ENCODE measurements at places on chromosomes 12 and 14.

DNA sequence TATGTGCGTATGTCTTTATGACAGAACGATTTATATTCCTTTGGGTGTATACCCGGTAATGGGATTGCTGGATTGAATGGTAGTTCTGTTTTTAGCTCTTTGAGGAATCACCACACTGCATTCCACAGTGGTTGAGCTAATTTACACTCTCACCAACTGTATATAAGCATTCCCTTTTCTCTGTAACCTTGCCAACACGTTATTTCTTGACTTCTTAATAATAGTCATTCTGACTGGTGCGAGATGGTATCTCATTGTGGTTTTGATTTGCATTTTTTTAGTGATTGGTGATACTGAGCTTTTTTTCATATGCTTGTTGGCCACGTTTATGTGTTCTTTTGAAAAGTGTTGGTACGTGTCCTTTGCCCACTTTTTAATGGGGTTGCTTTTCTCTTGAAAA is 49.7 kb downstream of the FRS2 start:
- DNase-seq = no peak

GRCh38 chr12:19912991-19913390 is 455.3 kb upstream of the PDE3A start:
- DNase-seq = no peak

DNA sequence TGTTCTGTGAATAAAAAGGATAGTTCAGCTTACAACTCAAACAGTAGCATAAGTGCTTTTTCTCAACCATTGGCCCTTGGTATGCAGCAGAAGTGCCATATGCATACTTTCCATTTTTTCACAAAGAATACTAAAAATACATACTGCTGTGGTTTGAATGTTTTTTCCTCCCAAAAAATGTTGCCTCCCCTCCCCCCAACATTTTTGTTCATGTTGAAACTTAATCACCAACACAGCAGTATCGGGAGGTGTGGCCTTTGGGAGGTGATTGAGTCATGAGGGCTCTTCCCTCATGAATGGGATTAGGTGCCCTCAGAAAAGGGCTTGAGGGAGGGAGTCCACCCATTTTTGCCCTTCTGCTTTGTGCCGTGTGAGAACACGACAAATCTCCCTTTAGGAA is 198.6 kb downstream of the ESR2 start:
- no peak for DNase-seq

DNA sequence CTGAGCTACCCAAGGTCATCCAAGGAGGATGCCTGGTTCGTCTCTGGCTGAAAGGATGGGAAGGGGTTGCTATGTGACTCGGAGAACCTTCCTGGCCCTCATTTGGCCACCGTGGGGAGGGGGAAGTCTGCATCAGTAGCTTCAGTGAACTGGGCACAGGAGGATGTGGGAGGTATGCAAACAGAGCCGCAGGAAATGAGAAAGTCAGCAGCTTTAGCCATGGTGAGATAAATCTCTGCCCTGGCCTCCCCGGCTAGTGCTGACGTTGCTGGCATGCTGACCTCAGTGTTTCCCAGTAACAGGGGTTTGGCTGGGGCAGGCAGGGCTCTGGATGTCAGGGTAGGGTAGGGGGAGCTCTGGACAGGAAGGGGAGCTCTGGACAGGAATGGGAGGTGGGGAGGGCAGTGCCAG is 2.3 kb upstream of the CEBPE start:
- DNase-seq = peak; percentile 83

DNA sequence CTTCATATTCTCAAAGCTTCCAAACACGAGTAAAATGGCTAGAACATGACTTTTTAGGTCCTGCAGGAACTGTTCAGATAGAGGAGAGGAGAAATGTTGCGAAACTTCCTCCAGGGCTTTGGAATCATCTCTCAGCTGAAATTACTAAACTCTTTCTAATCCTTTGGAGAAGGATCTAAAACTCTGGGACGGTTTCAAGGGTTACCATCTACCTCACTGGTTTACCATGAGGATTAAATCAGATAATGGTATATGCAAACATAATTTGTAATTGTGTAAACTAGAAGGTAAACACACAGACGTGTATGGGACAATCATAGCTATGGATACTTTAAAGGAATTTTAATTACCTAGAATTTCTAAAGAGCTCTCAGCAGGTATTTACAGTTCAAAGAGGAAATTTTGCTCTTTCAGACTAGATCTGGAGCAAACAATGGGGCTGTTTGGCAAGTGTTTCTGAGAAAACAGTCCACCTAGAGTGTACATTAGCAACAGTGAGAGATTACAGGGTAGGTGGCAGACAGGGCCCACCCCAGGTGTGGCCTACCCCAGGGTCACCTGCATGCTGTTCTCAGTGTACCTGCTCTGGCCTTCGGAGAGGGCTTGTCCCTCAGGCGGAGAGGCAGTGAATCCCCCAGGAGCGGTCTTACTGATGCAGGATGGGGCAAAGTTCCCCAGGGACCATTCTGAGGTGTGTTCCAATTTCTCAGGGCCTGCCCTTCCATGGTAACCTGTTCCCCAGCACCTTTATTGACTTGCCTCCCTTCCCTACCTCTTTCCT is 124.7 kb upstream of the MAX start:
- no peak for DNase-seq

GRCh38 chr14:68182492-68182891 is 362.9 kb downstream of the RAD51B start:
- no peak for DNase-seq

- DNase-seq = no peak
Observed at GRCh38 chr14:61258985-61259384, 22.2 kb downstream of the TMEM30B start.

- no peak for DNase-seq
Observed at GRCh38 chr14:87847216-87847755, 145.7 kb downstream of the GALC start.

GRCh38 chr12:29703528-29703927 is 80.2 kb downstream of the TMTC1 start:
- no peak for DNase-seq

DNA sequence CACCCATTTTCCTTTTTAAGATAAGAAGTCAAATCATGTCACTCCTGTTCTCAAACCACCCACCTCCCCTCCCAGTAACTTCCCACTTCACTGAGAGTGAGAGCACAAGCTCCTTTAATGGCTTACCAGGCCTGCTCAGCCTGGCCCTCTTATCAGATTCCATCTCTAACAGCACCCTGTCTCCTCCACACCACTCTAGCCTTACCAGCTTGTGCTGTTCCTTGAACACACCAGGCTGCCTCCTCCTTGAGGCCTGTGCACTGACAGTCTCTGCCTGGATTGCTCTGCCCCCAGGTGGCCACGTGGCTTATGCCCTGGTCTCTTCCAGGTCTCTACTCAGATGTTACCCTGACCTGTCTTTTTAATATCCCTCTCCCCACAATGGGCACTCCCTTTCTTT is 40.1 kb upstream of the EVL start:
- DNase-seq = no peak

- no peak for DNase-seq
Observed at GRCh38 chr12:56103823-56104108, 593 bp upstream of the PA2G4 start.

DNA sequence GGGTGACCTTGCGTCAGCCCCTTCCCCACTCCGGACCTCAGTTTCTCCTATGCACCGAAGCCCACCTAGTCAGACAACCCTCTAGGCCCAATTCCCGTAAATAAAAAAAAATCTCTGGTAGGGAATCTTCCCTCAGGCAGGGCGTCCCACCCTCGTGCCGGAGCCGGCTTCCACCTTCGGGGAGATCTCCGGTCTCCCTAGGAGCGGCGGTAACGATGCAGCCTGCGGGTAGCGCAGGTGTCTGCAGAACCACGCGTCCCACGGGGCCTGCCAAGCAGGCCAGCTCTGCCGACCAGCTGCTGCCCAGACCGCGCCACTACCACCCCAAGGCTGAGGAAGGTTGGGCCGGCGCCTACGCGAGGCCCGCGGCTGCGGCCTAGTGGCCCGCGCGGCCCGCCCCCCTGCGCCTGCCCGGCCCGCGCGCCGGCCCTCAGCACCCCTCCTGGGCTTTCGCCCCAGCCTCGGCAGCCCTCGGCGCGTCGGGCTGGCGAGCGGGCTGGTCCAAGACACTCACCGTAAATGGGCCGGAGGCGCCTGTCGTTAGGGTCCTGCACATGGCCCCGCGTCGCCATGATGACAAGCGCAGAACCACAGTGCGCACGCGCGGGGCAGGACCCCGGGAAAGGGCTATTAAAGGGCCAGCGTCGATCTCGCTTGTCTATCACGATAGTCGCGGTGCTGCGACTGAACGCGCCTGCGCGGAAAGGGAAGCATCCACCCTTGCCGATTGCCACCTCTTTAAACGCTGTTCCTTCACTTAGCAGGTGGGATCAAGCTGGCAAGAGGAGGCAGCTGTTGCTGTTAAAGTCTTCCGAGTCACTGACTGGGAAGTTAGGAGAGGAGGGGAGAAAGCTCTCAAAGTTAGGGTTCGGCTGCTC is at the start of gene NAA25:
Gene NAA25 (minus strand): TSS at position 582 of the 878 bp plus-strand sequence. CDS start 10 bp downstream, at position 572.
- peak; percentile 90 for DNase-seq

GRCh38 chr12:27031531-27031930 is 9.2 kb downstream of the MED21 start:
- no peak for DNase-seq

GRCh38 chr14:85198001-85198400 is 331.9 kb upstream of the FLRT2 start:
- DNase-seq = no peak

DNA sequence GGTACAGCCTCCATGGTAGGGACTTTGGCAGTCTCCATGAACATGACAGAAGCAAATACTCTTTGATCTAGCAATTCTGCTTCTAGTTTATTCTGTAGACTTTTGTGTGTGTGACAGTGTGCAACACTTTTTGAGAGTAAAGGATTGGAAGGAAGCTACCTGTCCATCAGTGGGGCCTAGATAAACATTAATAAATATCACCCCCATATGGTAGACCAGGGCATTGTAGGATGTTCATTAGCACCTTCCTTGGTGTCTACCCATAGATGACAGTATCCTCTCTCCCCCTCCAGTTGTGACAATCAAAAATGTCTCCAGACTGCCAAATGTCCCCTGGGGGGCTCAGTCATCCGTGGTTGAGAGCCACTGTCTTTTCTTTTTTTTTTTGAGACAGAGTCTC is 10.8 kb downstream of the SNRNP35 start:
- no peak for DNase-seq

- no peak for DNase-seq
Observed at GRCh38 chr12:106360400-106360994, 2.9 kb downstream of the POLR3B start.

- DNase-seq = peak; percentile 43
Observed at GRCh38 chr12:95859344-95859816, 628 bp downstream of the SNRPF start.

GRCh38 chr14:63249092-63249491 is 44.8 kb downstream of the RHOJ start:
- no peak for DNase-seq

- DNase-seq = no peak
Observed at GRCh38 chr12:6894321-6894720, 10.3 kb upstream of the LRRC23 start.

DNA sequence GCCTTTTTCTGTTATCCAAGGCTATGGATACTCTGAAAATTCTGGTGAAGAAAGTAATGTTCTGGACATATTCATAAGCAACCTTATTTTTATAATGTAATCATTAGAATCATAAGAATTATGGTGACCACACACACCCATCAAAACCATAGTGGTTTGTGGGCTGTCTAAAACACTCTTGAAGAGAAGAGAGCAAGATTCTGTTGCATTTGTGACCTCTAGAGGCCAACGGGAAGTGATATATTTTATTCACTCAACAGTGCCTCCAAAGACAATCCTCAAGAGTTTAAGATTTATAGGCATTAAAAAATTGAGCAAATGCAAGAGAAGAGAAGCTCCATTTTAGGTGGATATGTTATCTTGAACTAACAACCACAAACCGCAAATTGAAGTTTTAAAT is 68.5 kb upstream of the LGR5 start:
- DNase-seq = no peak

DNA sequence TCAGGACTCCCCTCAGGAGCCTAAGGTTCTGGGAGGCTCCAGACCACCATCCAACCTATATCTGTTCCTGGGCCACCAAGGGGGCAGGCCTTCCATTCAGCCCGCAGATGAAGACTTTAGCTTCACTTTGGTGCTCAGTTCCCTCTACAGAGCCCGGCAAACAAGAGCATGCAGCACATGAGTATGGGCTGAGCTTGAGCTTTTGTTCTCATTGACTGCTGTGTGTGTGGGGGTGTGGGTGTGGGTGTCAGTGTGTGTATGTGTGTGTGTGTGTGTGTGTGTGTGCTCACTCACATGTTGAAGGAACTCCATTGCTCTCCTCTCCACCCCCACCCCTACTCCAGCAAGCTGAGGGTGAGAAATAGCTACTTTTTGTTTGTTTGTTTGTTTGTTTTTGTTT is 219.1 kb downstream of the ZFP36L1 start:
- no peak for DNase-seq

DNA sequence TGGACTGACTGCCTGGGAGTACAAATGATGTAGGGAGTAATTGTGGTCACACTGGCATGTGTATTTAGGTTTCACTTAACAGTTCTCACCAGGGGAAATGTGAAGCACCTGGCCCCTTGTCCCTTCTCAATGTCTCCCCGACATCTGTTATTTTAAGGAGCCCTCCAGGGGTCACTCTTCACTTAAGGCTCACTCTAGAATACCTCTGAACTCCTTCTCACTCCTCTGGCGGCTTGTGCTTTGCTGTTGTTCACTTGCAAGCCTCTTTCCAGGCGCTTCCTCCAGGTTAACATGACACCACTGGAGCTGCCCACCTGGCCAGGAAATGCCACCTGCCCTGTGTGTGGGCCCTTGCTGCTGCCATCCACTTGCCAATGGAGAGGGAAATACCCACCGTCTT is 56.5 kb upstream of the GZMB start:
- no peak for DNase-seq

GRCh38 chr12:51678086-51678724 is 87.2 kb downstream of the SCN8A start:
- peak; percentile 40 for DNase-seq

GRCh38 chr12:63151623-63152320 is 771 bp upstream of the AVPR1A start:
- DNase-seq = peak; percentile 77

- no peak for DNase-seq
Observed at GRCh38 chr12:111066744-111067437, 146.5 kb upstream of the MYL2 start.

GRCh38 chr14:22407033-22407432 is 182.0 kb downstream of the DAD1 start:
- no peak for DNase-seq

- no peak for DNase-seq
Observed at GRCh38 chr14:68970736-68971135, 8.4 kb downstream of the ACTN1 start.

- DNase-seq = no peak
Observed at GRCh38 chr12:123576611-123577010, 7.7 kb upstream of the TMED2 start.
